WTC11 (cell line): ENCODE measurements at places on chromosomes 4 and X.
A peak's percentile ranks its signal among the peaks of the same experiment; 100 is the strongest.

DNA sequence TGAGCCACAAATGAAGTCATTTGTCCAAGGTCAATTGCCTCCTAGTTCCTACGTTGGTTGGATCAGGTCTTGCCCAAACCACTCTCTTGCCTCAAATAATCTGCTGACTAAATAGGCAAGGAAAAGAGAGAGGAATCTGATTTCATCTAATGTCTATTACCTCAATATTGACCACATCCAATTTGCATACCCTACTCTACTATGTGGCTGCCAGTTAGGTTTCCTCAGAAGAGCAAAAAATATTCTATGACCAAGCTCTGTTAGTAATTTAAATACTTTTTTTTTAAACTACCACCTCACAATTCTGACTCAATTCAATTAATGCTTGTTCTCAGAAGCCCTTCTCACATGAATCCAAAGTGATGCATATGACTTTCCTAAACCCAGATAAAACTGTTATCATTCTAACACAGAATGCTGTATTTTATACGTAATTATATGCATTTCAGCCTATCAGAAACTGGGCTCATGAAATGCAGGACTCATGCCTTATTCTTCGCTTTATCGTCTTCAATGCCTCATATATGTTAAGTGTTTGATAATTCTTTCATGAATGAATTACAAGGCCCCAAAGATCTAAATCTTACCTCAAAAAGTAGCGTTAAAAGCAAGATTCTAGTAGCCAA, 98.6 kb downstream of the HUWE1 start:
- no peak for DNase-seq

DNA sequence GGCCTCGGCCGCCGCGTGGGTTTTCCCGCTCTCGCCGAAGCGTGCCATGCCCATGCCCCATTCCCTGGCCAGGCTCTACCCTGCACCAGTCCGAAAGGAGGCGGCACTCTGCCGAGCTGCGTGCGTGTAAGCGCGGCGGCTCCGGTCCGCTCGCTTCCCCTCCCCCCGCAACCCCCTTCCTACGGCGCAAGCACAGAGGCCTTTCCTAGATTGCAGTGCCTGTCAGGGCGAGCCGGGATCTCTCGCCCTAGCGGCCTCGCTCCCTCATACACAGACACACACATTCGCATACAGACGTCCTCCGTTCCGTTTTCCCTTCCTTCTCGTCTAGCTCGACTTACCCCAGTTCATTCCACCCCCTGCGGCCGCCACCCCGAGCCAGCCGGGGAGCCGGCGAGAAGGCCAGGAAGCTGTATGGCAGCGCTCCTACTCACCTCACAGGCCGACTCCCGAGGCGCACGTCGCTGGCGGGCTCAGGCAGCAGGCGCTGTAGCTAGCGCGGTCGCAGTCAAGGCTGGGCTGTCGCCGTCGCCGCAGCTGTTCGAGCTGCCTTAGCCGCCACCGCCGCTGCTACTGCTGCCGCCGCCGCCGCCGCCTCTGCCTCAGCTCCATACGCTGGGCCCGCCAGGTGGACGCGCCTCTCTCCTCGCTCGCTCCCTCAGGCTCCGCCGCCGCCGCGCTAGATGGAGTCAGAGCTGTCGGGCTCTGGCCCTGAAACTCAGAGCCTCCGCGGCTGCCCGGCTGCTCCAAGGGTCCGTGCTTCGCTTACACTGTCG, 615 bp downstream of the NEXMIF start:
- peak; percentile 54 for DNase-seq

GRCh38 chrX:2689773-2690666, 1.1 kb upstream of the CD99 start:
- peak; percentile 30 for DNase-seq

DNA sequence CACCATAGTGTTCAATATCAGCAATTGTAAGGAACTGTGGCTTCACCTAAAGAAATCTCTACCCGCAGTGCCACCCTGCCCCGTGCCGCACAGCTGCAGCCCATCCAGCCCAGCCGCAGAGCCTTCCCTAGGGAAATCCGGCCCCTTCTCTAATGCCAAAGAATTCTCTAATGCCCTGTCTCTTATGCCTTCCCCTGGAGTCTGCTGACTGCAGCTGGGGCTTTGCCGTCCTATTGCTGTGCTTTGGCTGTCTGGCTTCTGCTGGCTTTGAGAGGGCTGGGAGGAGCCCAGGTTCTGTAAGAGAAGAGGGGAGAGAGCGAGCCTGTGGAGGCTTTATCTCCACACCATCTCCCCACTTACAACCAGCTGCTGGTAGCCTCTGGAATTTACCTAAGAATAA, 85.9 kb upstream of the HELT start:
- no peak for DNase-seq

- DNase-seq, result no peak
Observed at GRCh38 chrX:44876086-44876485, 3.1 kb downstream of the KDM6A start.

- no peak for DNase-seq
Observed at GRCh38 chr4:143771269-143771668, 70.8 kb upstream of the FREM3 start.

DNA sequence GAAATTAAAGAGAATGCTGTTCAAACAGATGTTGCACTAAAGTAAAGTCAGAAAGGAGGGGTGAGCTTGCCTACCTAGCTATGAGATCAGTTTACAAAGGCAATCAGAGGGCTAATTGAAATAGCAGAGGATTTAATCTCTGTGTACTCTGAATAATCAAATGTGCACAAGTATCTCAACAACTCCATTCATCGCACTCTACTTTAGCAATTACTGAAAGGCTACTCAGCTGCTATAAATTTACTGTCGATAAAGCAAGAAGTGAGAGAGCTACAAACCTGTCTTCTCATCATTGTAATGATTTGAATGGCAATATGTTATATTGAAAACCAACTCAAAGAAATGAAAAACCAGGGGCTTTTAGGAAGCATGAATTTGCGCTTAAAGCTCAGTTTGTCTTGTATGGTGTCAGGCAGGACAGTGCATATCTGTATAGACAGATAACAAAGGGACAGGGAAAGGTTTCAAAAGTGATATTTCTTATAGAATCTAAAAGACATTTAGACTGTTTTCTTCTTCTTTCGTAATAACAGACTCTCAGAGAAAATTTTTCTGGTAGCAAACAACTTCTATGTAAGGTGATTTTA, 34.8 kb downstream of the GC start:
- DNase-seq, result no peak

GRCh38 chr4:120919358-120919757, 3.2 kb downstream of the PRDM5 start:
- no peak for DNase-seq

DNA sequence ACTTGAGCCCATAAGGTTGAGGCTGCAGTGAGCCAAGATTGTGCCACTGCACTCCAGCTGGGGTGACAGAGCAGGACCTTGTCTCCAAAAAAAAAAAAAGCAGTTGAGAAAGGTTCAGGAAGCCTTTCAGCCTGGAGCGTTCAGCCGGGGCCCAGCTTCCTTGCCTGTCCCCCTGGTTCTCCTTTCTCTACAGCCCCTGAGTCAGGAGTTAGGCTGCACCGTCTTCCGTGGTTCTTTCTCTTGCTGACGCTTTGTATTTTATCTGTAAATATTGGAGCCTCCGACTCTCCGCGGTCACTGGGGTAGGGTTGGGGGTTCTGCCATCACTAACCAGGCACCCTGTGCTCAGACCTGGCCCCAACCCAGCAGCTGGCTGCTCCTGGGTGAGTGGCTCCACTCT, 13.8 kb upstream of the UVSSA start:
- DNase-seq, result no peak

DNA sequence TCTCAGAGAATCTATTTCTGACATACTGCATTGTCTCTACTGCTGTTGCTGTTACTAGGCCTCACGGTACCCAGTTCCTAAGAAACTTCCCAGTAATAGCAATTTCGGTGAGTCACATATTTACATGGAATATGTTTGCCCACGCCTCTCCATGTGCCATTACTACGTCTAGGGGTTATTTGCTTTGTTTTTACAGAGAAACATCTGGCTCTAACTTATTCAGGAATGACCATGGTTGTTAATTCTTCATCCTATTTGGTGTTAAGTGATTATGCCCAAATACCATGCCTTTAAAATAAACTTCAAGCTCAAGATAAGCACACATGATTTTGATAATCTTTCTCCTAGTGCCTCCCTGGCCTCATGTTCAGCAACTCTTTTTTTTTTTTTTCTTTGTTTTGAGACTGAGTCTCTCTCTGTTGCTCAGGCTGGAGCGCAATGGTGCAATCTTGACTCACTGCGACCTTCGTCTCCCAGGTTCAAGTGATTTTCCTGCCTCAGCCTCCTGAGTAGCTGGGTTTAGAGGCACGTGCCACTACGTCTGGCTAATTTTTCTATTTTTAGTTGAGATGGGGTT, 101.0 kb upstream of the HS3ST1 start:
- DNase-seq, result no peak

DNA sequence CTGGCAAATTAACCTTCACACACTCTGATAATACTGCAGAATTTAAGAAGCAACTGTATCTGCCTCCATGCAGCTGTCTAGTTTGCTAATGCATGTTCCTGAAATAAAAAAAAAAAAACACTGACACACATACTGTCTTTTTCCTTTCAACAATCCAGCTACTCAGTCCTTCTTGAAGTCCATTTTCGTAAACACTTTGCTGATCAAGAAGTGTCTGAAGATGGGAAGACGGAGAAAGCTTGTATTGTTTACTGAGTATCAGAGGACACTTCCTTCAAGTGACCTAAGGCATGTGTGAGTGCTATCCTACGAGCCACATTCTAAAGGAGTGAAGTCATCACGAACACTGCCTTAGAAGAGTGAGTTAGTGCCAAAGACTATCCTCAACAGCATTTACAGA, 82.6 kb downstream of the LUZP4 start:
- no peak for DNase-seq

- no peak for DNase-seq
Observed at GRCh38 chr4:97841512-97841911, 301.8 kb downstream of the STPG2 start.

DNA sequence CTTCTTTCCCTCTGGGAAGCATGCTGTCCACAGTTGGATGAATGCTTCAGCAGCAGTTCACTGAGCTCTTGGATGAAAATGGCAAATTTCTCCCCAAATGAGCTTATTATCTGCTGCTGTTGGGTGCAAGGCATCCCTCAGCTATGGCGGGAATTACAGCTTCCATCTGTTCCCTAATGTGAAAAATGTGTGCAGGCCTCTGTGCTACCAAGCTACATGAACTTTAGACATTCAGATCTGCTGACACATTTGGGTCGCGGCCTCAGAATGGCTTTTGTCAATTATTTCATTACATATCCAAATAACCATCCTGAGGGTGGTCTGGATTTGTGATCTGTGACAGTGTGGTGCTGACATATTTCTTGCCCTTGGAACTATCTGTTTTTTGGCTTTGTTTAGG, 119.5 kb upstream of the SCML1 start:
- DNase-seq, result no peak

- DNase-seq, result no peak
Observed at GRCh38 chr4:173763389-173763788, 233.4 kb upstream of the HAND2 start.

DNA sequence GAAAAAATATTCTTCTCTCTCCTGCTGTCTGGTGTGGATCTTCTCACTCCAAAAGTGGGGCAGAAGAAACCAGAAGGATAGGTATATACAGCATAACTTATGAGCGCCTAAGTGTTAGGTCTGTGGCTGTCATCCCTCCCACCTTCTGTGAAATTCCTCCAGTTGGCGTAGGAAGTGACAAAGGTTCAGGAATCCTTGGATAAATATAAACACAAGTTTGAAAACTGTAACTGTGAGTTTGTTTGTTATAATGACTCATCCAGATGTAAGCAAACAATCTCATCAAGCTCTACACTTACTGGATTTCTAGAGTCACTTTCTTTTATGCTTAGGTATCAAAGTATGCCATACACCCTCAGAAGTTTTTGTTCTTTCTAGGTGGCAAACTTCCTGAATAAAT, 405.2 kb downstream of the FAT4 start:
- no peak for DNase-seq

GRCh38 chr4:145719752-145720624, 40.0 kb downstream of the C4orf51 start:
- DNase-seq, result no peak

GRCh38 chrX:15242899-15243555, 26.9 kb downstream of the ASB9 start:
- no peak for DNase-seq

GRCh38 chr4:113256946-113257345, 207.5 kb downstream of the ANK2 start:
- no peak for DNase-seq

GRCh38 chr4:140213116-140213515, 59.1 kb upstream of the MAML3 start:
- DNase-seq, result no peak

DNA sequence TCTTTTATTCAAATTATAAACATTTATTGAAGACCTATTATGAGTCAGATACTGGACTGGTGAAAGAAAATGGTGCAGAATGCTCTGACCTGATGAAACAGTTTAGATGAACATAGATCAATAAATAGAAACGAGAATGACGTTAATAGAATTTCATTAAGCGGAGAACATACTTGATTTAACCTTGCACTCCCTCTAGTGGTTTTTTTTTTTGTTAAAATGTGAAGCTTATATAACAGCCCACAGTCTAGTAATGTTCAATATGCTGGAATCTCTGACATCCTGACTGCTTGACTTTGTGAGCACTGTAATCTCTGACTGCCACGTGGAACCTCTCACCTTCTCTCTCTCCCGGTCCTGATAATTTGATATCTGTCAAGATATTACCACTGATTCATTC, 32.3 kb downstream of the HDAC8 start:
- DNase-seq, result no peak

- DNase-seq, result no peak
Observed at GRCh38 chrX:642436-643240, 12.0 kb downstream of the SHOX start.
